ENCODE measurements at places on chromosomes 1 and 21.

- DNase-seq: peak; percentile 61
These were observed 800 bp upstream of the MMP23B start for GRCh38 chr1:1630965-1631781.

DNA sequence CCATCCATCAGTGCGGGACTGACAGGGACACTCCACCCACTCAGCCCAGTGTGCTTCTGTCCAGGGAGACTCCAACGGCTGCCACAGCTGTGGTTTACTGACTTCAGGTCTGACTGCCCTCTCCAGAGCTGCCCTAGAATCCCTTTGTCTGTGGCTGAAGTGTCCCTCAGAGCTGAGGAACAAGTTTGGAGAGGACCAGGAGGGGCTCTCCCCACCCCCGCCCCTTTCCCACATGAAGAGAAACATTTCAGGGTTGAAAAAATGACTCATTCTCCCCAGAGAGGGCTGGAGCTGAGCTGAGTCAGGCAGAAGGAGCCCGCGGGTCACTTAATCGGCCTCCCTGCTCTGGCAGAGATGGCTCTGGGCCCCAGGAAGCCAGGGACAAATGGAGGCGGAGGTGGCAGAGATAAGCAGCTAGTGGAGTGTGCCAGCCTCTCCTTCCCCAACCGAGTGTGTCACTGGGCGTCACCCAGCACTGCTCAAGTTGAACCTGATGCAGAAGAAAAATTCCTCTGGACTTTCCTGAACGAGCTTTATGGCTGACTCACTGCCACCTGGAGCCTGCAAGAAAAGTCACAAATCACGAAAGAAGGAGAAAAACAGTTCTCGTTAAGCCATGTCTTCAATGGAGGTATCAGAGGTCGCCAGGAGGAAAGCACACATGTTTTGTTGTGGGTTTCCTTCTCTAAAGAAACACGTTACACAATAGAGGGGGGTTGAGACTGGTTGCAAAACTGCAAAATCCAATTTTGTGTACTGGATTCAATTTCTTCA, 34.3 kb upstream of the ECE1 start:
- DNase-seq: peak; percentile 73

DNA sequence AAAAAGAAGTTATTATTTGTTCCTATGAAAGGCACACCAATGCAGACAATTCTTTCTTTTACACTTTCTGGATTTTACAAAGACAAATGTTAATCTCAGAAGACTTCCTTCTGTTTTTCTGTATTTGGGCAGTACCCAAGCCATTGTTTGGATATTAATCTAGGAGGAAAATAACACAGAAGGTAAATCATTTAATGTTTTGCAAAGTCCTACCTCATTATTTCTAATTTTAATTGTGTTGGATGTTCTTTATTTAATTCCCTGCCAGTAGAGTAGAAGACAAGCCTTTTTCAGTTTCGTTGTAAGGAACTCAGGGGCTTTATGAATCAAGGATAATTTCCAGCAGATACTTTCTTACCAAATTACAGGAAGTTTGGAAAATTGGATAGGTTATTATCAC, 118.3 kb downstream of the VPS13D start:
- no peak for DNase-seq

DNA sequence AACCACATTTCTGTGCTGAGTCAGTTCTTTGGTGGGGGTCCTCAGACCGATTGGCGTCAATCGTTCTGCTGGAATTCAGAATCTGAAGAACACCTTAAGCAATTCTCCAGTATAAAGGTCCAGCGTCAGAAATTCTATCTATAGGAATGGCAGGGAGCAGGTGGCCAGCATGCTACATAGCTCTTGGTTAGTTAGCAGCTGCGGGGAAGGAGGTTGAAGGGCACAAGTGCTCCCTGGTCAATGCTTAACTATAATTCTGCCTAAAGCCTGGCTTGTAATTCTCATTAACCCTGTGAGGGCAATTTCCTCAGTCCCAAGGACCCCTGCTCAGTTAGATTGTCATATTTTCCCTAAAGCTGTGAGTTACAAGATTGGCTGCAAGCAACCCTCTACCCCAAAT, 54.3 kb upstream of the GALNT2 start:
- no peak for DNase-seq

DNA sequence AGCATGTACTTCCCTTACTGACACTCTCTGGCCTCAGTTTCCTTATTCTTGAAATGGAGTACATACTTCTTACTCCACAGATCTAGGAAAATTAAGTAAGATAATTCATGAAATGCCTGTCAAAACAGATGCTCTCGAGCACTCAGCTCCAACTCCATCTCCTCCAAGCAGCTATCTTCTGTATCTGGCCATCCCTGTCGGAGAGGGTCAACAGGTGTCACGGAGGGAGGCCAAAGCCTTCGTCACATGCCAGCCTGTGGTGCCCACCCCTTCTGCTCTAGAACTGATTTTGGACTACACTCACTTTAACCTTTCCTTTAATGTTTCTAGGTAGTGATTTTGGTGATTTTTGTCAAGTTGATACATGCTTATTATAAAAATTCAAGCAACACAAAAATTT, 18.8 kb upstream of the PKP1 start:
- no peak for DNase-seq

- no peak for DNase-seq
These were observed 71.4 kb upstream of the GORAB start for GRCh38 chr1:170460414-170461155.

DNA sequence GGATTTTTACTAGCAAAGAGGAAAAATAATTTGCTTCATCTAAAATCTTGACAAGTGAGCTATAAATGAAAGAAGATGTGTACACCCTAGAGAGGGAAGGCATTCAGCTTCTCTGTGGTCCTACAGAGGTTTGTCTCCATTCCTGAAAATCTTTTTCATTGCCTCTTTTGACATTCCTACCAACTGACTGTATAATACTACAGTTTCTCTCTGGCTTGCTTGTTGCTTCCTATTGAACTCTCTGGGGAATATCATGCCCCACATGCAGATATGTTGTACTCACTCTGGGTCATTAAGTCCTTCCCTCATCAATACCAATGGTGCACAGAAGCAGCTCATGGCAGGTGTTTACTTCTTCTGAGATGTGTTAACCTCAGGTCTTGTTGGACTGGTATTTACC, 371.2 kb upstream of the PLXNA2 start:
- DNase-seq: no peak

DNA sequence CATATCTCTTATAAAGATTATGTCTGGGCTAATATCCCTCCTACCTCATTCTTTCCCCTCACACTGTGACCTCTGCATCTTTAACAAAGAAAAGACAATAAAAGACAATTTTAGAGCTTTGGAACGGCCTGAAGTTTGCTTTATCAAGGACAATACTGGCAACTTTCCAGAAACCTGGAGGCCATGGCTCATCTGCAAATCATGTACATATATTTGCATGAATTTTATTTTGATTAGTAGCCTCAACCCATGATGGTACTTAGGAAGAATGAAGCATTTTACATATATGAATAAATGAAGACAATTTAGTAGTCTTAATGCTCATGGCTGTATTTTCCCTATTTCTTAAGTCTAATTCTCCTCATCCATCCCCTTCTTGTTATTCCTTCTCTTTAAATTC, 612.2 kb upstream of the CXADR start:
- DNase-seq: no peak

DNA sequence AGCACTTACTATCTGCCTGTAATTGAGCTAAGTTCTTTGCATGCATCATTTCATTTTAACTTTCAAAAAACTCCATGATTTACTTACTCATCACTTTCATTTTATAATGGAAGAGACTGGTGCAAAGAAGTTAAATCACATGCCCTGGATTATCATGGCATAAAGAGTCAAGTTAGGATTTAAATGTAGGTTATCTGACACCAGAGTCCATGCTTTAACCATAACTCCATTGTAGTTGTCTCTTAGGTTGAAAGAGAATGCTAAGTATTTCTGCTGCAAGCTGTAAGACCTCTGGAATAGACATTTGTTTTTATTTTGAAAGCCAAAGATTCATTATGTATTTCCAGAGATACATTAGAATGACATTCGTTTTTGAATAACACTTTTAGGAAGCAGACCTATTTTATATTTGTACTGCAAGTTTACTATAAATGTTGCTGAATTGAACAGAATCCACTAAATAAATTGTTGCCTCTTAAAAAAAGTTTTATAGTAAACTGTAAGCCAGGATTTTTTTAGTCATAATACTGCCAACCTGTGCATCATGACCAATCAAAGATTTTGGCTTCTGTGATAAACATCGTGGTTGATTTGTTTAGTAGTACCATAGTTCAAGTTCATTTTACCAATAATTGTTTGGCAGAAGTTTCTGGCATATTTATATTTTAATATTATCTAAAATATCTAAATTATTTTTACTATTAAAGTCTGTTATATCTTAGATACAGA, 26.1 kb downstream of the CFH start:
- DNase-seq: no peak

- DNase-seq: no peak
These were observed 3.4 kb downstream of the S100A10 start for GRCh38 chr1:151990058-151990855.

DNA sequence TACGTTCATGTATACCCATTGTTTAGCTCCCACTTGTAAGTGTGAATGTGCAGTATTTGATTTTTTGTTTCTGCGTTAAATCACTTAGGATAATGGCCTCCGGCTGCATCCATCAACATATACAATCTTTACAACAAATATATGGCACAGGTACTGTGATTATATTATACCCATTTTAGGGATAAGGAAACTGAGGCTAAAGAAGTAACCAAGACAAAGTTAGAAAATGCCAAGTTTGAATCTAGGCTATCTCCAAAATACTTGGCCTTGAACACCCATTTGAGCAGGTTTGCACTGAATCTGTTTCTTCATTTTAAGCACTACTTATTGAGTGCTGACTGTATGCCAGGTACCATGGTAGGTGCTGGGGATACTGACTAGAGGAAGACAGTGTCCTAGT, 149.6 kb downstream of the PBX1 start:
- DNase-seq: no peak

DNA sequence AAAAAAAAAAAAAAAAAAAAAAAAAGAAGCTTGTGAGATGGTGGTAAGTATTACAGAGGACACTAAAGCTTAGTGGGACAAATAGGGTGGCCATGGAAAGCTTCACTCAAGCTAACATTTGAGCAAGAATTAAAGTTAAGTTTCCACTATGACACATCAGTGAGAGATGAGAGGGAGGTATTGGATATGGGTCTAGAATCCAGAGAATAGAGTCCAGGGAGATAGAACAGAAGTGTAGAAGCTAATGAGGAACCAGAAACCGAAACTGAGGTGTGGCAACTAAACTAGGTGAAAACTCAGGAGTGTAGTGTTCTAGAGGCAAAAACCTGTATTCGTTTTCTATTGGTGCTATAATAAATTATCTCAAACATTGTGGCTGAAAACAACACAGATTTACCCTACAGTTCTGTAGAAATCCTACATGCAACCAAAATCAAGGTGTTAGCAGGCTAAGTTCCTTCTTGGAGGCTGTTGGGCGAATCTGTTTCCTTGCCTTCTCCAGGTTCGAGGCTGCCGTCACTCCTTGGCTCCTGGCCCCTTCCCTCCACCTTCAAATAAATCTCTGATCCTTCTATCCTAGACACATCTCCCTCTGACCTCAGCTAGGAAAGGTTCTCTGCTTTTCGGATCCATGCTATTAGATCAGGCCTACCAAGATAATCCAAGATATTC, 36.2 kb downstream of the PTP4A2 start:
- no peak for DNase-seq

GRCh38 chr1:95723346-95723745, 489.3 kb downstream of the RWDD3 start:
- no peak for DNase-seq

GRCh38 chr1:190320952-190321351, 156.7 kb downstream of the BRINP3 start:
- peak; percentile 5 for DNase-seq

- DNase-seq: no peak
These were observed 1018.5 kb downstream of the ADGRL2 start for GRCh38 chr1:82819234-82819633.

GRCh38 chr1:29602203-29602602, 365.9 kb downstream of the PTPRU start:
- DNase-seq: no peak

DNA sequence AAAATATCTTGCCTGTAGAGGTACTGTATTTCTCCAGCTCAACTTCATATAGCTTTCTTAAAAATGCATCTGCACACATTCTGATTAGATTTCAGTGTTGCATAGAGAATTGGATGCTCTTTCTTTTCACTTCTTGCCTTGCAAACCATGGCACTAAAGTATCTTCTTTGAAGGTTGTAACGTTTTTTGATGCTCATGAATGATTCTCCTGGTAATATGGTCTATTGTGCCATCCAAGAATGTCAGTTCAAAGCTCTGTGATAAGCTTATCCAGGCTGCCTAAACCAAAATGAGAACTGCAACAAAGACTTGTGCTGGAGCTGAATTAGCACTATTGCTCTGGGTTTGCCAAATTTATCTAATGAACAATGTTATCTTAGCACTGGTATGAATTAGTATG, 1.9 kb downstream of the SGIP1 start:
- no peak for DNase-seq

DNA sequence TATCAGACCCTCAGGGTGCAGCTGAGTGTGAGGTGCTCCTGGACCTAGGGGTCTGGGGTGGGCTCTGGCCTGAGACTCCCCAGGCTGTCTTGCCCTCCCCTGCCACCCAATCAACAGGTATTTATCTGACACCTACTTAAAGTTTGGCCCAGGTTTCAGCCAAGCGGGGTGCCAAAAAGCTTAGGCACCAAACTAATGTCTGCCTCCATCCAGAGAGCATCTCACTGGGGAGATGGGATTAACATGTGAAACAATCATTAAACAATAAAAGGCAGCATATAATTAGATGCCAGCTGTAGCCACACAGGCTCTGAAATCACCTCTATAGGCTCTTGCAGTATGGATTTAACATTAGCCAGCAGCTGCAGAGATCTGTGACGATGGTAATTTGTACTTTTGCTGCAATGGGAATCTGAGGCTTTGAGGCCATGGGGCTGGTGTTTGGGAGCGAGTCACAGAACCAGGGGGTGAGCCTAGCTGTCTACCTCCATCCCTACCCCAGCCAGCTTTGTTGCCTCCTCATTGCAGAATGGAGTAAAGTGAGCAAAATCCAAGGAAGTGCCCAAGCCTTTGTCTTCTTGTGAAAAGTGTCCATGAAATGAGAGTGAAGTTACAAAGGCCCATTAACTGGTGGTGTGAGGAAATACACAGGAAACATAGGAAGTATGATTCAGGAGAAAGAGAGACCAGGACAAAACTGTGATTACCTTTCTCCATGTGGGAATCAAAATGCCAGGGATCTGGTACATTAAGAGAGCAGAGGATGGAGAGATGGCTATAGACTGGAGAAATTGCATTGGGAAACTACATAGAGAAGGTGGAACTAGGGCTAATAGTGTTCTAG, 36.1 kb downstream of the EIF2D start:
- no peak for DNase-seq
